ENCODE measurements at places on chromosomes 6 and 20. TPM values are rescaled to one million over a fixed set of nuclear protein-coding genes. Genes with fewer than 3 reads are reported as not detected.

The JPH2 gene
- total RNA-seq = 0.66 TPM

The TPX2 gene
- total RNA-seq = 21.0 TPM

The COL9A1 gene
- not detected for total RNA-seq

The ANKRD66 gene
- not detected for total RNA-seq

The PNLDC1 gene
- total RNA-seq = not detected
